ENCODE measurements at places on chromosomes 6 and 20.

GRCh38 chr20:4156411-4156810, 141.1 kb upstream of the RNF24 start:
- DNase-seq = peak; percentile 44

DNA sequence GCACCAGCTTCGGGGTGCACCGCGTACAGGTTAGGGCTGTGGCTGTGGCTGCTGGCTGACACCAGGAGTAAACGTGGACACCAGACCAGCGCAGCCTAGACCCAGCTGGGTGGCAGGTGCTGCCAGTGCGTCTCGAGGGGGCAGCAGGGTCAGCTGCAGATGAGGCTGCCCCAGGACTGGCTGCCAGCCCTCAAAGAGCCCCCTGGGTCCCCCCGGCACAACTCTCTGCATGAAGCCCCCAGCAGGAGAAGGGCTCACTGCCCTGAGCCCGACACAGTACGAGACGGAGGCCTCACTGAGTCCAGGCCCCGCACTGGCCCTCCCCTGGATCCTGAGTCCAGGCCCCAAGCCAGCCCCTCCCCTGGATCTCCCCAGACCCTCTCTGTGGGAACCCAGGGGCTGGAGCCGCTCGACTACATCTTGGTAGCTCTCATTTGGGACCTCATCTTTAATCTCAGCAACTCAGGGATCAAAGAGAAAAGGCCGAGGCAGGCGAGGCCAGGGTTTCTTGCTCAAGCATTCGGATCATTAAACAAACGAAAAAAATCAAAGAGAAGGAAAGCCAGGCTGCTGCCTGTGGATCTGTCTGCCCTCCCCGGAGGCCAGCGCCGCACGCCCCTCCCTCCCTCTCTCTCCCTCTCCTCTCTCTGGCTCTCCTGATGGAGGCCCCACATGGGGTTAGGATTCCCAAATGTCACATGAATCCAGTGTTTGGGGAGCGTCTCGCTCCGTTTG, 7.0 kb upstream of the NKAIN4 start:
- no peak for DNase-seq

GRCh38 chr6:26232940-26233648, 131.9 kb upstream of the BTN3A2 start:
- DNase-seq = no peak

DNA sequence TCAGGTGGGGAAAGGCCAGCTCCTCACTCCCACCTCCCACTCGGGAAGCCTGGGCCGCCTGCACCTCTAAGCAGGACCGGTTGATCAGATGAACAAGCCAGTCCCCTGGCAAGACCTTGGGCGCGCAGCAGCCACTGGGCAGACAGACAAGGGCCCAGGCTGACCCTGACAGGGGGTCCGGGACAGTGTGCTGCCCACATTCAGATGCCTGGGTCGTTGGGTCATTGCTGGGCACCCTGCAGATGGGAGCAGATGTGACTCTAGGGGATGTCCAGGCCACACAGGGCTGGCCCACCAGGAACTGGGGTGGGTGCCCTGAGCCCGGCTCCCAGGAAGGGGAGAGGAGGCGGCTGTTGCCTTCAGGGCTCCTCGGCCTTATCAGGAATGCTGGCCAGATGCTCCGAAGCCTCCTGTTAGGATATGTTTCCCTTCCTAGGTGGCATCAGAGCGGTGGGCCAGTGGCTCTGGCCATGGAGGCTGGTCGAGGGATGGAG, 17.3 kb upstream of the FRMD1 start:
- no peak for DNase-seq

GRCh38 chr20:53162251-53162835, 190.2 kb downstream of the TSHZ2 start:
- peak; percentile 91 for DNase-seq

GRCh38 chr20:19621072-19621471, 137.0 kb upstream of the RIN2 start:
- DNase-seq = peak; percentile 84

GRCh38 chr6:128179876-128180438, 279.1 kb upstream of the THEMIS start:
- DNase-seq = no peak

DNA sequence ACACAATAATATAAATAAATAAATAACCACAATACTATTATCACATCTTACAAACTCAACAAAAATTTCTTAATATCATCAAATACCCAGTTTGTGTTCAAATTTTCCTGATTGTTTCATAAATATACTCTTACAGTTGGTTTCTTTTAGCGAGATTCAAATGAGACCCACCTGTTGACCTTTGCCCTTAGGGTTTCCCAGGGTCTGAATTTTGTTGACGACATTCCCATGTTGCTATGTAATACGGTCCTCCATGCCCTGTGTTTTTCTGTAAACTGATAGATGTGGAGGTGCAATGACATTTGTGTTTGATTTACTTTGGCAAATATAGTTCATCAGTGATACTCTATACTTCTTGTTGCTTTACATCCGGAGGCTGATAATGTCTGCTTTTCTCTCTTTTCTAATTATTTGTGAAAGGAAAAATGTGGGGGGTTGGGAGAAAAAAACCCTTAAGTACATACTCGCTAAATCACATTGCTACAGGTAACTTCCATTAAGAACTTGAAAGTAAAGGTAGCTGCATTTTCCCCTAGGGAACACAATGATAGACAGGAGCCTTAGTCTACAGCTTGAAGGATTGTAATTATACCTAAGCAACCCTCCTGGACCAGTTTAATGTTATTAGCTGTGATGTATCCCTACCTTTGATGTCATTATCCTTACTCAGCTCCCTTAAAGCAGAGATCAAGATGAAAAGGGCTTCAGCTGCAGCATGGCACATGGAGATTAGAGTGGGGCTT, 6.6 kb downstream of the MOG start:
- no peak for DNase-seq

GRCh38 chr6:157227202-157228166, 95.8 kb downstream of the TMEM242 start:
- DNase-seq = no peak

DNA sequence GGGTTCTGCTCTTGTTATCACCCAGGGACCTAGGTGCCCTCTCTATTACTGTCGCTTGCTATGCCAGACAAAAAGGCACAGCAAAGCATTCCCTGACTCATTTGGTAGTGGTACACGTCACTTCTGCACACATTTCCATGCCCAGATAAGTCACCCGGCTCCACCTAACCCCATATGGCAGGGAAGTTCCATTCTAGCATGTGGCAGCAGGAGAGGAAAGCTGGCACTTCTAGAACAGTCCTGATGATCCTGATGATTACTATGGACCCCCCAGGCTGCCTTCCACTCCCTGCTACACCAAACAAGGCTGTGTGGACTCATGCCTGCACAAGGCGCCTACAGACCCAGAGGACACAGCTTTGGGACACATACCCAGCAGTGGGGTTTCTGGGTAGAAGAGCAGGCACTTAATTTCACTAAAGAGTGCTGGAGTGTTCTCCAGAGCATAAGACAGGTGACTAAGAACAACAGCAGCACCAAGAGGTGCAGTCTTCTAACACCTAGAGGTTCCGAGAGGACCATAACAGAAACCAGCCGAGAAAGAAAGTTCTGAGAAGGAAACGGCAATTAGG, 53.5 kb upstream of the NELFCD start:
- no peak for DNase-seq

DNA sequence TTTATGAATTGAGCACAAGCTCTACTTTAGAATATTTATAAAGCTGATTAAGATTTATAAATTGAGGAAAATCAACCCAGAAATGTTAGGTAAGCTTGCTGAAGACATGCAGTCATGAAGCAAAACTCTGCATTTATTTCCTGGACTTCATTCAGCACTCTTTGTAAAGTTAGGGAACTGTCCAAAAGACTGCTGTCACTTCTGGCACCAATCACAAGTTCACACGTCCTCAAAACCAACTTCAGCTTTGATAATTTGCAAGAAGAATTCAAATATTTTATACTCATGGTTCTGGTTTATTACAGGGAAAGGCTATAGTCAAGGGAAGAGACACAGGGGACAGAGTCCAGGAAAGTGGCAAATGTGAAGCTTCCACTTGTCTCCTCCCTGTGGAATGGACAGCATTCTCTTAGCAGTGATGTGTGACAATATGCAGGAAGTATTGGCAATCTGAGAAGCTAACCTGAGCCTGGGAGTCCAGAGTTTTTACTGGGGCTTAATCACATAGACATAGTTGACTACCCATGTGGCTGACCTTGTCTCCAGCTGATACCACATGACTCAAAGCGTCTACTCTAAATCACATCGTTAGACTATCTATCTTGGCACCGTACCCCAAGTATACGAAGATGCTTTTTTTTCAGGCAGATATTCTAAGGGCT, 85.4 kb downstream of the PPP1R14C start:
- peak; percentile 90 for DNase-seq

DNA sequence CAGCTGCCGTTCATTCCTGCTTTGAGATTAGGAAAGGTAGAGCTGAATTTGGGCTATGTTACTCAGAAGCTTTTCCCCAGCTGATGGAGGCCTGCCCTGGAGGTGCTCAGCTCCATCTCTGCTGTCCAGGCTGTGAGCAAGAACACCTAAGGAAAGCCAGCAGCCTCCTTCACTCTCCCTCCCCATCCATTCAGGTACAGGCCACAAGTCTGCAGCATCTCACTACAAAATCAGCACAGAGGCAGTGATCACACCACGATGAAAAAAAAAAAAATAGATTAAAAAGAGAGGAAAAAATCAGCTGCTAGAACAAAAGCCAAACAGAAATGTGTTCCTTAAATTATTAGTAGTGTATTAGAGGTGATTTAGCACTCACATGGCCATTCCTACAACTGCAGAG, 515.0 kb downstream of the CDH26 start:
- DNase-seq = no peak

DNA sequence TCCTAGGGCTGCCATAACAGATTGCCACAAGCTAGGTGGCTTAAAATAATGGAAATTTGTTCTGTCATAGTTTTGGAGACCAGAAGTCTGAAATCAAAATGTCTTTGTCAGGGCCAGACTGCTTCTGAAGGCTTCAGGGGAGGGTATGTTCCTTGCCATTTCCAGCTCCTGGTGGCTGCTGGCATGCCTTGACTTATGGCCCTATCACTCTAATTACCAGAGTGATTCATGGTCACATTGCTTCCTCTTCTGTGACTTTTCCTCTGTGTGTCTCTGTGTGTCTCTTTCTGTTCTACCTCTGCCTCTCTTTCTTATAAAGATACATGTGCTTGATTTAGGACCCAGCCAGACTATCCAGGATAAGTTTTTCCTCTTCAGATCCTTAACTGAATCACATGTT, 635.2 kb upstream of the IMPG1 start:
- DNase-seq = no peak

GRCh38 chr20:17992224-17992637, 23.4 kb downstream of the MGME1 start:
- no peak for DNase-seq

- no peak for DNase-seq
Observed at GRCh38 chr20:47762699-47763268, 22.5 kb downstream of the SULF2 start.

DNA sequence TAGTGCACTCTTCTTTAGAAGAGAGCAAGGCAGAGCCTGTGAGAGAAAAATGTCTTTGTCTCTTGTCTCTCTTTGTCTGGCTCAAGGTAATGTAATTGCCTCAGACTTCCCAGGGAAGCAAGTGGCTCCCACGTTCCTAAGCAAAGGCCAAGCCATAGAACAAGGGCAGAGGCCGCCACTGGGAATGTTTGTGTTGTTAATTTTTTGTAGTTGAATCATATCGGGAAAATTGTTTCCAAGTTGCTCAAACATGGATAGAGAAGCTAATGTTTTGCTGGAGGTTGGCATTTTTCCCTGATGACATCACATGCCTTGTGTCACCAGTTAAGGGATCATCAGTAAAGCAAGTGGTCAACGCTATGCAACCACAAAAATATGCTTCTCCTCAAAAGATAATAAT, 211.5 kb upstream of the FOXA2 start:
- DNase-seq = peak; percentile 99

DNA sequence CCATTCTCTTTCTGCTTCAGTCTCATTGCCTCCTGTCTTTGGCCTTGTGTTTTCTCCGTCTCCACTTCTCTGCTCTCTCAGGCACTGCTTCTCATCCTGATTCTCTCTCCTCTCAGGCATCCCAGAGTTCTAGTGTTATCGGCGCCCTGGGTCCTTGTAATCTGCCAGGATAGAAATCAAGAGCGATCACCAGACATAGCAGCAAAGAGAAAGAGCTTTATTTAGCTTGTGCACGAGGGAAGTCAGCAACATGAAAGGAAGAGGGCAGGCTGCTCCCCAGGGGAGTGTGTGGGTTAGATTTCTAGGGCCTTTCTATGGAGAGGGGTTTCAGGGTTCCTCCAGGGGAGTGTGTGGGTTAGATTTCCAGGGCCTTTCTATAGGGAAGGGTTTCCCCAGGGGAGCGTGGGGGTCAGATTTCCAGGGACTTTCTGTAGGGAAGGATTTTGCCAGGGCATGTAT, 32.5 kb downstream of the SUN5 start:
- no peak for DNase-seq

- DNase-seq = peak; percentile 58
Observed at GRCh38 chr20:9392892-9393857, 121.2 kb upstream of the LAMP5 start.

- DNase-seq = peak; percentile 48
Observed at GRCh38 chr20:32333988-32334885, 23.9 kb upstream of the ASXL1 start.

DNA sequence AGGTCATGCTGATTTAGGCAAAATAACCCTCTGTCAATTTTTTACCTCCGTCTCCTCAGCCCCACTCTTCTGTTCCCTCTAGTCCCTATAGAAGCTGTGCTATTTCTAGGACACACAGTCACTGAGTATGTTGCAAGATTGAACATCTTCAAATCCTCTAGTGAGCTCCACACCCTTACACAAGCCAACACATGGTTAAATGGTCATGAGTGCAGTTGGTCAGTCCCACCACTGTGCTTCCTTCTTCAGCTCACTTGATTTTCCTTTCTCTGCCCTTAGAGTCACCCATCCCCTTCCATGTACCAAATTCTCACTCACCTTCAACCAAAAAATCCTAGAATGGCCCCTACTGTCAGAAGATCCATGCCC, 48.2 kb upstream of the F13A1 start:
- DNase-seq = no peak

GRCh38 chr6:127884134-127884533, 16.7 kb downstream of the THEMIS start:
- DNase-seq = no peak

GRCh38 chr6:83352424-83353061, 78.3 kb downstream of the ME1 start:
- DNase-seq = no peak

DNA sequence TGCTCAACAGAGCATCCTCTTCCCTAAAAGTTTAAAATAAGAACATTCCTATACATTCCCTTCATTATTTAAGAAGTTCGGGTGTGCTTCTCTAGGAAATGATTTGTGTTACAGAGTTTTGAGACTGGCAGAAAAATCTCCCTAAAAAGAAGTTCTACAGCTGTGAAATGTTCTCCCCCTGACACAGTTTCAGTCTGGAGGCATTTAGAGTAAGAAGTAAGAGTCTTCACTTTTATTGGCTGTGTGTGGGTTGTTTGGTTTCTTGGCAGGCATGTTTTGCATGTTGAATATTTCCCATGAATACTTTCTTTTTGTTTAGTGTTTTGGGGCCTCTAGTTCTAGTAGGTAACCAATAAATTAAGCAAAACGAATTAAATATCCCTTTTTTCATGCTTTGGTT, 195.9 kb downstream of the TENT5A start:
- no peak for DNase-seq

DNA sequence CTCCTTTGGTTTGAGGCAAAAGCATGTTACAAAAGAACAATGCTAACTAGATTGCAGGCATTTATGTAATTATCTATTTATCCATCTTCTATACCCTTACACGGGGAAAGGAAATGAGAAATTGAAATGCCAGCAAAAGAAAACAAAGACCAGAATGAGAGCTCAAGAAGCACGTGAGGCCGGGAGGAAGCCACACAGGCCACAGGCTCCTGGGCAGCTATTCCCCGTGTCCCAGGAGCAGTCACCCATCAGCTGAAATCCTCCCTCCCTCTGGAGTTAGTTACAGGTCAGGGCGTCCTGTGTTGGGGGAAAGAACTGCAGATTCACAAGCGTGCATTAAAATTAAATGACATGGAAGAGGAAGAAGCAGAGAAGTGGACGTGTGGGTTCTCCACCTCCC, 64.7 kb upstream of the RPS6KA2 start:
- DNase-seq = peak; percentile 62

Measured in kidney tubule cell (primary cell).